ENCODE measurements at places on chromosomes 5 and 9. TPM values are rescaled to one million over a fixed set of nuclear protein-coding genes. Genes with fewer than 3 reads are reported as not detected.

The COMMD10 gene
- total RNA-seq: 48.7 TPM

The CFAP157 gene
- not detected for total RNA-seq

The TRIP13 gene
- 1.7 TPM for total RNA-seq

The OSTF1 gene
- total RNA-seq: 57.8 TPM

The PLCXD3 gene
- not detected for total RNA-seq

The BARX1 gene
- not detected for total RNA-seq

The ANXA1 gene
- total RNA-seq: 0.53 TPM

The CCIN gene
- total RNA-seq: not detected

DNA sequence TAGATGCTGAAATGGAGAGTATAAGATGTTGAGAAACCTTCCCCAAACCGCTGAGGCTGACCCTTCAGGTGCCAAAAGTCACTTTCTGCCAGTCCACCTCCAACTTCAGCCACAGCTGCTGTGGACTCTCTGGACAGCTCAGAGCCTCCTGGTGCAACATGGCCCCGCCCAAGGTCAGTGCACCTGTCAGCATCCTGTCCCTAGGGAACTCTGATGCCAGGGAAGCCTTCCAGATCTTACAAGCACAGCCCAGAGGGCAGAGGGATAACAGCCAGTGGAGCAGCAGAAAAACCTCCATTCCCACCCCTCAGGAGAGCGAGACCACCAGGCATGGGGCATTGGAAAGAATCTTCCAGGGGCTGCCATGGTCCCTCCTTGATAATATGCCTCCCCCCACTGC lies 10.5 kb upstream of the PTGES2 start:
- peaks cover 3% of the 10 kb centered on the region for H3K27me3 ChIP-seq
- no peak for DNase-seq
- no peaks in the 10 kb centered on the region for H3K4me1 ChIP-seq

DNA sequence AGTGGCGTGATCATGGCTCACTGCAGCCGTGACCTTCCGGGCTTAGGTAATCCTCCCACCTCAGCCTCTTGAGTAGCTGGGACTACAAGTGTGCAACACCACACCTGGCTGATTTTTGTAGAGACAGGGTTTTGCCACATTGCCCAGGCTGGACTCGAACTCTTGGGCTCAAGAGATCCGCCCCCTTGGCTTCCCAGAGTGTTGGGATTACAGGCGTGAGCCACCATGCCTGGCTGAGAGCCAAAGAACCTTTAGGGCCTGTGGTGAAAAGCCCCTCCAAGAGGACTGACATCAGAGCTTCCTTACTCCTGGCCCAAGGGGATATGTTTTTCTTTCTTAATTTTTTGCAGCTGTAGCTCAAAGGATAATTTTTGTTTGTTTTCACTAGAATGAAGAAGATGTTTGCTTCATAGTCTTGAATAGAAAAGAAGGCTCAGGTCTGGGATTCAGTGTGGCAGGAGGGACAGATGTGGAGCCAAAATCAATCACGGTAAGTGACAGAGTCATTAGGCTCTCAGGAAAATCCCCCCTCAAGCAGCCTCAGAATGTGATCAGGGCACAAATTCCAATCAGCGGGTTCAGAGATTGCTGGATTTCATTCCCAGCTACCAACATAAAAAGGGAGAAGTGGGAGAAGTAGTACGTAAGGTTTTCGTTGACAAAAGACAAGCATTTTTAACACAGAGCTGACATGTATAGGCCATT lies 77.1 kb downstream of the GOLPH3 start:
- H3K4me3 ChIP-seq: no peak overlapping the region

DNA sequence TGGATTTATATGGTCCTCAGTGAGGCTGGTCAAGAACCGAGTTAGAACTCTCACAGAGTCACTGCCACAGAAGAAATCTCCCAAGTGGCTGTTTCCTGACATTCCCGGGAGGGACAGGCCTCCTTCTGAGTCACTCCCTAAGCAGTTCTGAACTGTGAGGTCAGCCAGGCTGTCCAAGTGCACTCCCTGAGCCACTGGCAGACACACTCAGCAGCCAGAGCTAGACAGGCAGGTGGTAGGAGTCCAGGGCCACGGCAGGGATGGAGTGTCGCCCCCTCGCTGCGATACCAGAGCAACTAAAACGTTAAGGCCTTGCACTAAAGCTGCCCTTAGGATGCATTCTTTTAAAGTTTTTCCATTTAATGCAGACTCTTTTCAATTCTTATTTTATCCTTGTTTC lies 3.4 kb downstream of the IL4 start:
- no peak overlapping the region for H3K27ac ChIP-seq
- H3K4me3 ChIP-seq: no peak overlapping the region

GRCh38 chr5:179530069-179530998 lies 20.0 kb upstream of the RUFY1 start:
- H3K27me3 ChIP-seq: no peaks in the 10 kb centered on the region
- no peaks in the 10 kb centered on the region for H3K36me3 ChIP-seq
- H3K4me3 ChIP-seq: peak overlapping the region; percentile 63
- H3K27ac ChIP-seq: peak overlapping the region; percentile 47
- H3K4me1 ChIP-seq: peaks cover 23% of the 10 kb centered on the region

- H3K36me3 ChIP-seq: no peaks in the 10 kb centered on the region
- H3K27me3 ChIP-seq: no peaks in the 10 kb centered on the region
- no peak overlapping the region for H3K27ac ChIP-seq
- no peak overlapping the region for H3K4me3 ChIP-seq
Measured at GRCh38 chr9:10148796-10149195, 464.0 kb downstream of the PTPRD start.

GRCh38 chr9:128409978-128410377 lies 10.7 kb upstream of the CERCAM start:
- H3K27ac ChIP-seq: no peak overlapping the region
- no peaks in the 10 kb centered on the region for H3K27me3 ChIP-seq
- no peaks in the 10 kb centered on the region for H3K4me1 ChIP-seq
- H3K4me3 ChIP-seq: no peak overlapping the region
- no peaks in the 10 kb centered on the region for H3K36me3 ChIP-seq
- no peak for DNase-seq

DNA sequence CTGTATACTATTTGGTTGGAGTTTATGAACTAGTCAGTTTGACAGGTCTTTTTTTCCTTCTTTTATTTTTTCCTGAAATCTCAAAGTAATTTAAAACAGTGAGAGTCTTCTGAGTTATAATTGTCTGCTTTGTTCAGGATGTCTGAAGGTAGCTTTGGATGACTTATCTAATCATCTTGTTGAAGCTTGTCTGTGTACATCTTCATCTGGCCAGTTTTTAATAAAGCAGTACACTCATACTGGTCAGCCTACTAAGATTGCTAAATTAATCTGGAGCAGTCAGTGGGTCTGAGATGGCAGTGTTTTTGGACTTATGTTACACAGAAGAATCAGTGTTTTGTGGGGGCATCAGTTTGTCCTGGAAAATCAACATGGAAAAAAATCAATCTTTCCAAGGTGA lies 482.4 kb downstream of the CDH10 start:
- no peak overlapping the region for H3K27ac ChIP-seq
- no peaks in the 10 kb centered on the region for H3K36me3 ChIP-seq
- no peak for DNase-seq
- H3K4me3 ChIP-seq: no peak overlapping the region

DNA sequence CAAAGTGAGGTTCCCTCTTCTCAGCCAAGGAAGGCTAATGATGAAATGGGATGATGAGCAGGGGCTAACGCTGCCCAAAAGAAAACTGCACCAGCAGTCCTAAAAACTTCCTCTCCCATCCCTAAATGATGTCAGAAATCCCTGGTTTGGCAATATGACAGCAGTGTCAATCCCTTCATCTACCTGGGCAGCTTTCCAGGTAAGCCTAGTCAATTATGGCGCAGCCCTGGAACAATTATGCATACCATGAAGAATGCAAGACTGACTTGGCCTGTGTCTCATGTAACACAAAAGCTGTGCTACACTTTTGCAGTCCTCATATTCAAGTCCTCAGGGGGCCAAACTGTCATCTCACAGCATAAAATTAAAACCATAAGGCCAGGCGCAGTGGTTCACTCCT lies 7.0 kb downstream of the DMGDH start:
- H3K36me3 ChIP-seq: no peaks in the 10 kb centered on the region
- H3K27ac ChIP-seq: no peak overlapping the region
- H3K27me3 ChIP-seq: peaks cover 9% of the 10 kb centered on the region
- no peaks in the 10 kb centered on the region for H3K4me1 ChIP-seq
- DNase-seq: no peak

- H3K4me3 ChIP-seq: no peak overlapping the region
- no peak for DNase-seq
- peaks cover 27% of the 10 kb centered on the region for H3K4me1 ChIP-seq
Measured at GRCh38 chr5:6729386-6730310, 16.4 kb downstream of the TENT4A start.

DNA sequence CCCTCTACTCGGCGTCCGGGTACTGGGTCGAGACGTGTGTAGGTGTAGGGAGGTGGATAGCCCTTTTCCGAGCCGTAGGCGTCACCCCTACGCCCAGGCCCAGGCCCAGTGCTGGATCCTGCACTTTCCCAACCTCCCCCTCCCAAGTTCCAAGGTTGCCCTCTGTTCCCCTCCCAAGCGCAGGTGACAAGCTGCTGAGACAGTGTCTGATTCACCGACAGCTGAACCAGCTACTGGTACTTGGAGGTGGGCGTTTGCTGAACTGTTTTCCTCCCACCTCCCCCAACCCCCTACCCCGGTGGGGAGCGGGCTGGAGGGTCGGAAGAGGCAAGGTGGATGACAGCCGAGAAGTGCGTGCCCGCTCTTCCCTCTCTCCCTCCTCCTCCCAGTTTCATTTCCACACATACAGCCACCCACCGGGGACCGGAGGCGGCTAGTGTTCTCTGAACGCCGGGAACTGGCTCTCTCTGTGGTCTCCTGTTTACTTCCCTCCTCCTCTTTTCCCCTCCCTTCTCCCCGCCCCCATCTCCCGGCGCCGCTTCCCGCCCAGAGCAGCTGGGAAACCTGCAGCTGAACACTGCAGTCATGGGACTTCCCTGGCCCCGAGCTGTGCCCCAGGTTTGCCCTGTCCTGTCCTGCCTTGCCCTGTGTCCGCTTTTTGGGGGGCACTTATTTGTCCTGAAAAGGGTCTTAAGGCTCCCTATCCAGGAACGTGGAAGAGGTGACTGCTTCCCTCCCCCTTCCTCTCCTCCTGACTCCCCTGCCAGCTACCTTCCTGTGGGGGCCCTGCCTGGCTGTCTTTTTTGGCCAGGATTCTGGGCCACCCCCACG lies 6.2 kb upstream of the KLF9 start:
- no peak for DNase-seq
- H3K27ac ChIP-seq: peak overlapping the region; percentile 99
- no peaks in the 10 kb centered on the region for H3K36me3 ChIP-seq

DNA sequence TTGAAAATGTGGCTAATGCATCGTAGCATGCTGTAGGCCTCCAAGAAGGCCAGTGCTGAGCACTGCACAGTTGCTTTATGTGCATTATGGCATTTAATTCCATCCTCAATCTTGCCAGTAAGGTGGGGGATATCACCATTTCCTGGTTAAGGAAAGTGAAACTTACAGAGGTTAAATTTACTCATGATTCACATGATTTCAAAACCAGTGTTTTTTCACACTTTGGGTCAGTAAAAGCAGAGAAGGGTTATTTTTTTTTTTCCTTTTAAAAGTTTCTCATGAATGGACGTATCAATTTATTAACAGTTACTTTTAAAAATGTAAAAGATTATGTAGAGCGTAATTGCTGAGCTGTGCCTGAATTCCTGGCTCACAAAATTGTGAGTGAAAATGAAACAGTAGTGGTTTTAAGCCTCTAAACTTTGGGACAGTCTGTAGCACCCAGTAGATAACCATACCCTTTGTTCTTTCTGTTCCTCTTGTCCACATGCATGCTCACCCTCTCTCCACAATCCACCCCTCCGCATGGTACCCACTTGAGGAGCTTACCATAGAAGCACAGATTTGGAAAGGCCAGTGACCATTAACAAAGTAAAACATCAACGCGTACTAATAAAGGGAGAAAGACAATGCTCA lies 21.2 kb downstream of the MAST4 start:
- H3K4me1 ChIP-seq: peaks cover 3% of the 10 kb centered on the region
- no peaks in the 10 kb centered on the region for H3K36me3 ChIP-seq
- no peak overlapping the region for H3K4me3 ChIP-seq
- no peak for DNase-seq

- no peaks in the 10 kb centered on the region for H3K27me3 ChIP-seq
- H3K36me3 ChIP-seq: no peaks in the 10 kb centered on the region
- H3K4me1 ChIP-seq: no peaks in the 10 kb centered on the region
- DNase-seq: no peak
- no peak overlapping the region for H3K4me3 ChIP-seq
- H3K27ac ChIP-seq: no peak overlapping the region
Measured at GRCh38 chr9:127504887-127505251, 53.6 kb downstream of the LRSAM1 start.

- H3K4me3 ChIP-seq: no peak overlapping the region
- no peaks in the 10 kb centered on the region for H3K36me3 ChIP-seq
- H3K27me3 ChIP-seq: no peaks in the 10 kb centered on the region
- H3K4me1 ChIP-seq: no peaks in the 10 kb centered on the region
- peak; percentile 78 for DNase-seq
Measured at GRCh38 chr5:132238169-132238744, 10.6 kb upstream of the P4HA2 start.

DNA sequence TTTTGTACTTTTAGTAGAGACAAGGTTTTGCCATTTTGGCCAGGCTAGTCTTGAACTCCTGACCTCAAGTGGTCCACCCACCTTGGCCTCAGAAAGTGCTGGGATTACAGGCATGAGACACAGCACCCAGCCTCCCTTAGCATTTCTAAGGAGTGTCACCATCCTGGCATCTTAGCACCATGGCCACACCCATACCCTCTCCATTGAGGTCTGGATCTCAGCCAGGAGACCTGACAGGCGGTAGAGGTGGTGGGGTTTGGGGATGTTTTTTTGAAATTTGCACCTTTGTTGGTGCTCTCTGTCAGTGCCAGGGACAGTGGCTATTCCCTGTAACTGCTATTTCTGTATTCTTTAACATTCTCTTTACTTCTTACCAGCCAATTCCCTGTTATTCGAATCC lies 72.5 kb downstream of the TRIM36 start:
- no peaks in the 10 kb centered on the region for H3K36me3 ChIP-seq
- no peak for DNase-seq

GRCh38 chr9:75120686-75121085 lies 32.4 kb downstream of the OSTF1 start:
- no peaks in the 10 kb centered on the region for H3K27me3 ChIP-seq
- H3K27ac ChIP-seq: no peak overlapping the region
- peaks cover 12% of the 10 kb centered on the region for H3K36me3 ChIP-seq
- peaks cover 4% of the 10 kb centered on the region for H3K4me1 ChIP-seq
- no peak overlapping the region for H3K4me3 ChIP-seq
- DNase-seq: no peak
